ENCODE measurements at places on chromosomes 4 and X. TPM values are rescaled to one million over a fixed set of nuclear protein-coding genes. Genes with fewer than 3 reads are reported as not detected.
A peak's percentile ranks its signal among the peaks of the same experiment; 100 is the strongest.

GRCh38 chrX:30690330-30690729 lies 37.1 kb downstream of the GK start:
- no peak for DNase-seq

DNA sequence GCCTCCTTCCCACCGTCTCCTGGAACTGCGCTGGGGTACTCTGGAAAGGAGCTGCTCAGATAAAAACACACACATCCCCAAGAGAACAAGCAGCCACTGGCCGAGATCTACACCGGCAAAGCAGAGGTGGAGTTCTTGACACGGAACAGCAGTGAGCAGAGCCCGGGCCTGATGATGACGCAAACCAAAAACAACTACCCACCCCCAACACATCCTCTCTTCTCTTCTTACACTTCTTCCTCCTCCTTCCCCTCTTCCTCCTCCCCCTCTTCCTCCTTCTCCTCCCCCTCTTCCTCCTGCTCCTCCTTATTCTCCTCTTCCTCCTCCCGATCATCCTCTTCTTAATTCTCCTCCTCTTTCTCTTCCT lies 4.6 kb downstream of the PNMA5 start:
- DNase-seq = no peak

DNA sequence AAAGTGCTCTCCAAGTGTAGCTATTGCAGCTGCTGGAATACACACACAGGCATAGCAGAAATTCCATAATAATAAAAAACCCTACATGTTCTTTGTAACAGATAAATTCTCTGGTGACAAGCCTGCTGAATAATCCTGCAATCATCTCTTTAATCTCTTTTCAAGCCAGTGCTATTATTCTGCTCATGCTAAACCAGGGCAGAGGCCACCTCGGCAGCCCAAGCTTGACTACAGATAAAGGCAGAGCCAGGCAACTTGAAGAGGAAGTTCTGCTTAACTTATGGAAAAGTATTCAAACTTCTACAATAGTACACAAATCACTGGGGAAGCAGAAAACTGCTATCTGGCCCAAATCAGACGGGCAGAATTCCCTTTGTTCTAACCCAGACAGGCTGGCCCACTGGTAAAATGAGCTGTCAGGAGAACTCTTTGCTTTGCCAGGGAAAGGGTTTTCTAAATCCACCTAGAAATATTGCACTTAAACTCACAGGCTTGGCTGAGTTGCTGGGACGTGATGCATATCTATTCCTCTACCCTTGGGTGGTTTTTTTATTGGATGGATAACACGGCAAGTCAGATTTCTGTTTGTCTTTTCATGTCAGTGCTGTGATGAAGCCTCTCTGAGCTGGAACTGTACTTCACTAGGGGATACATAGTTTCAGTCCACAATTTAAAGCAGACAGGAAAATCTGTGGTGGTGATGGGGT lies 70.5 kb downstream of the GATB start:
- no peak for DNase-seq

GRCh38 chr4:133154725-133155124 lies 5.6 kb downstream of the PCDH10 start:
- DNase-seq = no peak

DNA sequence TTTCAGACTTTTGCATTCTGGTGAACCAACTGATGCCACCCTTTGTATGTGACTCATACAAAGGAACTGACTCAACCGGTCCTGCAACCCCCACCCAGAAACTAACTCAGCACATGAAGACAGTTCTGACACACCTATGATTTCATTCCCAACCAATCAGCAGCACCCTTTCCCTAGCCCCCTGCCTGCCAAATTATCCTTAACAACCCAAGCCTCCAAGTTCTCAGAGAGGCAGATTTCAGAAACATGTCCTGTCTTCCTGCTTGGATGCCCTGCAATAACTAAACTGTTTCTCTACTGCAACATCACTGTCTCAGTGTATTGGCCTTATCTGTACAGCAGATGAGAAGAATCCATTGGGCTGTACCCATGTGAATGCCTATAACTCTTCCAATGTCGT lies 284.7 kb downstream of the CAMK2D start:
- no peak for DNase-seq

GRCh38 chrX:926070-926469 lies 286.4 kb downstream of the CRLF2 start:
- DNase-seq = no peak

GRCh38 chr4:163111588-163111987 lies 55.1 kb downstream of the NAF1 start:
- DNase-seq = no peak

DNA sequence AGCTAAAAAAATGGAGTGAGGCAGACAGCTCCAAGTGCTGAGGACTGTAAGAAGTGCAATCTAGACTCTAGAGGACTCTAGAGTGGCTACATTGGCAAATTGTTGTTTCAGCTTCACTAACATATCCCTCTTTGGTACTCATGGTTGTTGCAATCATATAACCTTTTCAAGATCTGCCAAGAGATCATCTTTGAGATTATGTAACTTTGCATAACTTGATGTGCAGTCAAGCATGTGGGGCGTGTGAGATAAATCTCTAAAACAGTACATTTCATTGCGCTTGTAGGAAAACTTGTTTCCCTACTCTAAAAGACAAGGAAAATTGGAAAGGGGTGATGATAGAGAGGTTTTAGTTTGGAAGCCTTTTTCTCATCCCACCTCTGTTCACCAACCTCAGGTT lies 11.2 kb upstream of the BRS3 start:
- DNase-seq = no peak

- DNase-seq = no peak
Measured at GRCh38 chr4:86452422-86452891, 92.6 kb upstream of the MAPK10 start.

- DNase-seq = no peak
Measured at GRCh38 chr4:123064390-123064789, 142.0 kb upstream of the NUDT6 start.

GRCh38 chr4:112234952-112235609 lies 3.5 kb downstream of the AP1AR start:
- DNase-seq = no peak

- DNase-seq = no peak
Measured at GRCh38 chrX:42151808-42152207, 228.5 kb upstream of the CASK start.

DNA sequence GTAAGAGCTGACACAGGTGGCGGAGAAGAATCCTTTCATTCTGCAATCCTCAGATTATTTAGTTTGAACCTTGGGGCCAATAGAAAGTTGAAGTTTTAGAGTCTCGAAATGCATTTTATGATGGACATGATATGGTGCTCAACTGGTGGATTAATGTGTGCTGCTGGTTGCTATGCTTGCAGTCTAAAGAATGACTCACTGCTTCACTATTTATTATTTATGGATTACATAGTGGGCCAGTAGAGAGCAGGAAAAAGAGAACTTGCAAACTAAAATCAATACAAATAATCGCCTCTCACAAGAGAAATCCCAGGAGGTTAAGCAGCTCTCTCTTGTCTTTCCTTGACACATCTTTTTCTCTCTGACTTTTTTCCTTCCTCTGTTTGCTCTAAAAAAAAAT lies 2326.8 kb upstream of the AGA start:
- no peak for DNase-seq

- DNase-seq = no peak
Measured at GRCh38 chr4:136476753-136477152, 1055.5 kb downstream of the PCDH18 start.

- peak; percentile 14 for DNase-seq
Measured at GRCh38 chrX:21479695-21480270, 105.6 kb downstream of the CNKSR2 start.

DNA sequence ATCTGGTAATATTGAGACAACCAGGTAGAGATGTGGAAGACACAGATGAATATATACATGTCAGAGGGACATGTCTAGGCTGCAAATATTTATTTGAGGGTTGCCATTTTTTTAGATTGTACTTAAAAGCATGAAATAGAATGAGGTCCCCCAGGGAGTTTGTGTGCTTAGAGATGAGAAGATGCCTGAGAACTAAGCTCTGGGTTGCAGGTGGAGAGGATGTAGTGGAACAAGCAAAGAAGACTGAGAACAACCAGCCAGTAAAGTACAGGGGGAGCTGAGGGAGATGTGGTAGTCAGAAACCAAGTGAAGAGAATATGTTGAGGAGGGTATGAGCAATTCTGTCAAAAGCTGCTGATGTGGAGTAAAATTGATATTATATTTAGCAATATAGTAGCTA lies 95.6 kb upstream of the UNC5C start:
- no peak for DNase-seq

DNA sequence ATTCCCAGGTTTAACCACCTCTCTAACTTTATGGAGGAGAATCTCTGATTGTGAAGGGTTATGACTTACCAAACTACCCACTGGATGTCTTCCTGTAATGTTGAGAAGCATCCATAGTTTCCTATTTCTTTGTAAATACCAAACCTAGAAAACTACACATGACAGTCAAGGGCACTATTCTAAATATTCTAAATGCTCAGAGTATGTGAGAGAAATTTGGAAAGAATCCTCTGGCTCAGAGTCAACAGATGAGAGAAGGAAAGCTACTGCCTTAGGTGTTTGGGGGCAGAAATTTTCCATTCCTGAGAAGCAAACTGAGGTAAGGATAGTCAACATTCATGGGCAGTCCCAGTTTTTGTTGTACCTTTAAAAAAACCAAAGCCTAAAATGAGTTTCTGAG lies 155.8 kb downstream of the KCNIP4 start:
- DNase-seq = no peak

CCKAR gene
- total RNA-seq = not detected

MMRN1 gene
- total RNA-seq = 0.16 TPM

IBSP gene
- total RNA-seq = not detected

SOX3 gene
- not detected for total RNA-seq

CT45A1 gene
- total RNA-seq = not detected

SOWAHD gene
- 9.9 TPM for total RNA-seq

Measured in activated B cell treated with CpG ODN at 0.5 μM for 24 hours (primary cell).